Stimulated activated CD4-positive, alpha-beta T cell treated with anti-CD3 and anti-CD28 coated beads, Interleukin-12 subunit alpha, Interleukin-12 subunit beta, amount 100 ng/mL, for 24 hours (primary cell): ENCODE measurements at places on chromosomes 16 and 17.

GRCh38 chr17:30450125-30451027 lies 26.8 kb upstream of the GOSR1 start:
- DNase-seq = no peak

DNA sequence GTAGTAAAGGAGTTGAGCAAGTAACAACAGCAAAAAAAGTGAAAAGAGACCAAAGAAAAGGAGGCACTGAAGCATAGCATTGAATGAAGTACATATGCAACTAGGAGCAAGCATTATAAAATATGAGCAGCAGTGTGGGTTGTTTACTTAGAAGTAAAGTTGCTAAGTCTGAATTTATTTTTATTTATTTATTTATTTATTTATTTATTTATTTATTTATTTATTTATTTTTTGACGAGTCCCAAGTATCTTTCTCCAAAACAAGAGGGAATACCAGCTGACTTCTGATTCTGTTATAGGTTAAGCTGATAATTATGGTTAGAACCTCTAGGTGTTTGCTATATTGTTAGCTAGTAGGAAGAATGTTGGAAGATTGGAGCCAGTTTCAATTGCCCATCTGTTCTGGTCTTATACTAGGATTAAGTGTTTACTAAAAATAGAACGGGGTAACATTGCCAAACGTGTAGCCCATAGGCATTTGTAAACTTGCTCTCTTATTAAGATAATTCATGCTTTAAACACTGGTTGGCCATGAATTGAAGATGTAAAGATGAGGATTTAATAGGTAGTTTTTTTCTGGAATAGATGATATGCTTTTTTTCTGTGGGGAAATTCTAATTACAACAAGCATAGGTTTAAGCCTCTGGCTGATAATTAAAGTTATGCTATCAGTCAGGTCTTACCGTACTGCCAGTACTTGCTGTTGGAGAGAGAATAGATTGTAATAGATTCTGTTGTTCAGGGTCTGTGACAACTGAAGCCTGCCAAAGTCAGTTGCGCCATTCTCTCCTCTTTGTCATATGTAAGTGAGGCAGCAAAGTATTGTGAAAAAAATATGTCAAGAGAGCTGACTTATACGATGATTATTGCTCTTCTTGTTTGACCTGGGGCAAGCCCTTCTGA lies 66.7 kb downstream of the PPM1E start:
- DNase-seq = no peak

- no peak for DNase-seq
Observed at GRCh38 chr16:22397464-22397863, 23.0 kb upstream of the CDR2 start.

GRCh38 chr16:28875134-28876018 lies 2.9 kb upstream of the ATP2A1 start:
- no peak for DNase-seq

DNA sequence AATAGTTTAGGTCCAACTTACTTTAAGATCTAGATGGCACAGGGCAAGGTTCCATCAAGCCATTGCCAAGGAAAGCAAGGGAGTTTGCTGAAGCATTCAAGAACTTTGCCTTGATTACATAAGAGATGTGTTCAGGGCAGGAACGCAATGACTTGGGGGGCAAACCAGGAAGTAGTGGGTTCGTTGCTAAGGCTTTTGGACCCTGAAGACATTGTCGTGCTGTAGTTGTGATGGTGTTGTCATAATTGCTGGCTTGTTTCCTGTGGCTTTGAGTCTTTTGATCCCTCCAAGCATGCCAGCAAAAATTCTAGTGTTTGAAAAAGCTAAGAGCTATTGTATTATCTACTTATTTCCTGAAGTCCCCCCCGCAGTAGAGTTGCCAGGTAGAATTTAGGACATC lies 70.7 kb upstream of the HNF1B start:
- no peak for DNase-seq

DNA sequence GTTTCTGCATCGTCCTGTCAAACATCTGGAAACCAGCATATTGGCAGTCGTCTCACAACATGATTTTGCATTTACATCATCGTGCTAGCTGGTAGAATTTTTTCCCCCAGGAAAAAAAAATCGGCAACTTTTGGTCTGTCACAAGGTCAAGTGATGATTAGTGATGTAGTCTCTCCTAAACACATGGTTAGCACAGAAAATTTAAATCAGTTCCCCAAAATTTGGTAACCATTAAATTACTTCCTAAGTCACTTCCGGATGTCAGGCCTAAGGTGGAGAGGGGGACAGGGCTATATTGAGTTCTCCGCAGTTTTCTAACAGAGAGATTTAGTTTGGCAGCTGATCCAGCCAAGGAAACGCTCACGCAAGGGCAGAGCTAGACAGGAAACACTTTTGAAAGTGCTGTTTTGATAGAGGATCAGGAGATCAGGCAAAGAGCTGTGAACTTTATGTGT lies 271.0 kb upstream of the TBX2 start:
- no peak for DNase-seq

- DNase-seq = no peak
Observed at GRCh38 chr16:2764718-2765117, 12.3 kb downstream of the SRRM2 start.

- DNase-seq = no peak
Observed at GRCh38 chr17:49691677-49692191, 13.8 kb upstream of the SPOP start.

GRCh38 chr17:2385240-2386210 lies 15.3 kb downstream of the MNT start:
- DNase-seq = no peak

GRCh38 chr16:86576591-86577313 lies 1.6 kb upstream of the FOXL1 start:
- DNase-seq = no peak

DNA sequence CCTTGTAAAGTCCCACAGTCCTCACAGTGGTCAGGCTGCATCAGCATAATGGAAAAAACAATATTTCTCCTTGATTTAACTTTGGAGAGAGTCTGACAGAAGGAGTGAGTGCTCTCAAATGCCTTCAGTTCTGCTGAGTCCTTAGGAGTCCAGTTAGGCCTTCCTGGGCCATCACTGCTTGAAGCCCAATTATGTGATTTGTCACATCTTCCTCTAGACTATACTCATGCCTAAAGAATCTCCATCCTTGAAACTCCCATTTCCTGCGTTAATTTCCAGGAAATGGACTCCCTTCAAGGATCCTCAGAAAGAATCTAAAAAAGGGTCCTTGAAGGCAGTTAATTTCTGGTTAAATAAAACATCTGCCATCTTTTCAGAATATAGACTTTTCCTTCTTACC lies 52.8 kb downstream of the SLFN5 start:
- DNase-seq = no peak

DNA sequence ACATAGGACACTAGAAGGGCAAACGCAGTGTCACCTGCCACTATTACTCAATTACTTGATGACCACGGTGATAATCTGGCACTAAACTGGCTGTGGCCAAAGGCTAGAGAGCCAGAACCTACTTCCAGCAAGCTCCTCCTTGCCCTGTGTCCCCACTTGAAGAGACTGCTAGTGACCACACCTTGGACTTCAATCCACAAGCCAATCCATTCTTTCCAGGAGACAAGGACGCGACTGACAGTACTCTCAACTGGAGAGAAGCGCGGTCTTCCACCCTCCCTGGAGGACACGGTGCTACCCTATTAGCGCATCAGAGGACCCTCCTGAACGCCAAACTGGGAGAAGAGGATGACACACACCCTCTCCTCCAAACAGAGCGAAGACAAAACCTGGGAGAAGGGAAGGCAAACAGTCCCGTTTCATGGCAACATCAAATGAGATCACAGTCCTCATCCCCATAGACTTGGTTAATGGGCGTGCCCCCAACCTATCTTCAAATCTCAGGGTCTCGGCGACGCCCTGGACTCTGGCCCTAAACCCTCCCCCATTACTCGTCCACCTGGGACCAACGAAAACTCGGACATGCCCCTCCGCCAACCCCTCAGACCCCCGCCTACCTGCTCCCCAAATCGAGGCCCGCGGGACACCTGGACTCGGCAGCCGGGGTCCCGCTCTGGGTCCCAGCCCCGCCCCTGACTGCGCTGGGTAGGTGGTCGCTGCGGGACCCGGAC lies 508 bp downstream of the FLCN start:
- DNase-seq = no peak

DNA sequence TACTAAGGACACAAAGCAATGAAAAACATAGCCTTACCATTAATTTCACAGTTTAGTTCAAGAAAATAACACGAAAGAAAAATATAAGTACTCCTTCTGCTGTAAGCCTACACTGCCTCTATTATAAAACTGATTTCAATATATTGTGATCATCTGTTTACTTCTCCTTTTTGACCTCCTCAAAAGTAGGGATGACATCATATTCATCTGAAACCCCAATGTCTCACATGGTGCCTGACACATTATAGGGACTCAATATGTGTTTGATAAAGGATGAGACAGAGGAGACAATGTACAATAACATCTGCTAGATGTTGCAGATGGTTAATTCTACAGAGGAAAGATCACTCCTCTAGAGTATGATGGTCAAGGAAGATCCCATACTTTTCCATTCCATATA lies 118.4 kb upstream of the NOG start:
- DNase-seq = no peak

DNA sequence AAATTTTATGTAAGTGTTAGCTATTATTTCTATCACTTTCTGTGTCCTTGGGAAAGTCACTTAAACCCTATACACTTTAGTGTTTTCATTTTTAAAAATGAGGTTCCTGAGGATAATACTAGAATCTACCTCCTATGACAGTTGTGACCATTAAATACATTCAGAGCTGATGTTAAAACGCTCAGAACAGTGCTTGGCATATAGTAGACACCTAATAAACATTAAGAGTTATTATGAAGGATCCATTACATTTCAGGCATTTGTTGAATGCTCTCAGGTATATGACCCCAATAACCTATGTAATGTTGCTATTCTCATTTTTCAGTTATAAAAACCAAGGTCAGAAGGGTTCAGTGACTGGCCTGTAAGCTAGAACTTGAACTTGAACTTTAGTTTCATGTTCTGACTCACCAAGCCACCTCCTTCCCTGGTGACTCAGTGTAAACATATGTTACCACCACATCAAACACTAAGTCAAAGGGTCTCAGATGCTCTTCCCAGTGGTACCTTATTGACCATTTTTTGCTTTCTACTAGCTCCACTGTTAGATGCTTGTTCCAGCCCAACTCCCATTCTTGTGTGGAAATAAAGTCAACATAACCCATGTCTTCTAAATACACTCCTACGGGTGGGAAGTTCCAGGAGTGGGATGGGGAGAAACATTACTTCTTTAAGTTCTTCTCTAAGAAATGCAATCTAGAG lies 47.6 kb downstream of the HSD17B2 start:
- DNase-seq = no peak

DNA sequence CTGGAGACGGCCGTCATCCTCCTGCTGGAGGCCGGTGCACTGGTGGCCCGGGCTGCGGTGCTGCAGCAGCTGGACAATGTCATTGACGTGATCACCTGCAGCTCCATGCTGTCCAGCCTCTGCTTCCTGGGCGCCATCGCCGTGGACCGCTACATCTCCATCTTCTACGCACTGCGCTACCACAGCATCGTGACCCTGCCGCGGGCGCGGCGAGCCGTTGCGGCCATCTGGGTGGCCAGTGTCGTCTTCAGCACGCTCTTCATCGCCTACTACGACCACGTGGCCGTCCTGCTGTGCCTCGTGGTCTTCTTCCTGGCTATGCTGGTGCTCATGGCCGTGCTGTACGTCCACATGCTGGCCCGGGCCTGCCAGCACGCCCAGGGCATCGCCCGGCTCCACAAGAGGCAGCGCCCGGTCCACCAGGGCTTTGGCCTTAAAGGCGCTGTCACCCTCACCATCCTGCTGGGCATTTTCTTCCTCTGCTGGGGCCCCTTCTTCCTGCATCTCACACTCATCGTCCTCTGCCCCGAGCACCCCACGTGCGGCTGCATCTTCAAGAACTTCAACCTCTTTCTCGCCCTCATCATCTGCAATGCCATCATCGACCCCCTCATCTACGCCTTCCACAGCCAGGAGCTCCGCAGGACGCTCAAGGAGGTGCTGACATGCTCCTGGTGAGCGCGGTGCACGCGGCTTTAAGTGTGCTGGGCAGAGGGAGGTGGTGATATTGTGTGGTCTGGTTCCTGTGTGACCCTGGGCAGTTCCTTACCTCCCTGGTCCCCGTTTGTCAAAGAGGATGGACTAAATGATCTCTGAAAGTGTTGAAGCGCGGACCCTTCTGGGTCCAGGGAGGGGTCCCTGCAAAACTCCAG lies 1.1 kb downstream of the MC1R start:
- DNase-seq = no peak

GRCh38 chr17:27567563-27567859 lies 63.5 kb upstream of the LGALS9 start:
- no peak for DNase-seq

GRCh38 chr16:49473131-49473530 lies 99.5 kb downstream of the C16orf78 start:
- DNase-seq = no peak

- no peak for DNase-seq
Observed at GRCh38 chr16:30694926-30695693, 3.9 kb upstream of the SRCAP start.

- no peak for DNase-seq
Observed at GRCh38 chr16:75948886-75949285, 222.6 kb upstream of the CPHXL start.

- no peak for DNase-seq
Observed at GRCh38 chr17:48749621-48750553, 21.3 kb upstream of the HOXB13 start.

DNA sequence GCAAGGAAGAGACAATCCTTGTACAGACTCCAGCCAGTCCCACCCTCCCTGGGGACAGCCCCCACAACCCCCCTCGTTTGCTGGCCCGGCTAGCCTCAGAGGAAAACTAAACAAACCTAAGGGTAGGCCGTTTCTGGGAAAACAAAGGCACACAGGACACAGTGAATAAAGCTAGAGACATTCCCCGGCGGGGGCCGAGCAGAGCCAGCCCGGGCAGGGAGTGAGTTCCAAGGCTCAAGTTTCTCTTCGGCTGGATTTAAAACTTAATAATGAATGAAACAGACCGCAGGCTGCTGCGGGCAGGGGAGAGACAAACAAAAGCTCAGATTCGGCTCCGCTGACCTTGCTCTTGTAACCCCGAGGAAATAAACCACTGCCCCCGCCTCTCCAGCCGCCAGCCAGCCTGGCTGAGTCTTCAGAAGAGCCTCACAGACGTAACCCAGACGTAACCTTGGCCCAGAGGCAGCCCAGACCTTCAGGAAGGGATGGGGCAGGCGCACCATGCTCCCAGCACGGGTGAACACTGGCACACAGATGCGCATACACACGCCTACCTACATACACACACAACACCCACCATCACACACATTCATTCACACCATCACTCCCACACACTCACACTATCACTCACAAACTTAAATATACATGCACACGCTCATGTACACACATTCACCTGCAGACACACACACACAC lies 216.0 kb downstream of the ZNF423 start:
- no peak for DNase-seq

GRCh38 chr16:56689171-56689570 lies 6.9 kb downstream of the MT1X start:
- no peak for DNase-seq

- no peak for DNase-seq
Observed at GRCh38 chr16:69936751-69937211, 14.4 kb upstream of the CLEC18A start.
